Kidney (tissue), 22 donors: ENCODE measurements at places on chromosomes 13 and 19.

GRCh38 chr13:46598140-46598819, 45.3 kb downstream of the LRCH1 start:
- no peak for DNase-seq

DNA sequence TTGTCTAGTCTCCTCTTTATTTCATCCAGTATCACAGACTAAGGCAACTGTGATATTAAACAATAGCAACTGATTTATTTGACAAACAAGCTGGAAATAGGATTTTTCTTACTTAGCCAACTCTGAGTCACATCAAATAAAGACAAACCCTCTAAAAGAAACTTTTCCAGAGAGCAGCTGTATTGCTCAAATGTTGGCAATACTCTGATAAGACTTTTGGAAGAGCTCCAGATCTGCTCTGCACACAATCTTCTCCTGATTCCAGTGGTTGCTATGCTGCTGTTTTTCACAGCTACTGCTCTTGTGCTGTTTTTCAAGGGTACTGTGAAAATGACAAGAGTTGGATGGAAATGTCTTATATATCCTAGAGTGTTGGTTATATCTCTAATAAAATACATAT, 1479.2 kb downstream of the SLITRK5 start:
- no peak for DNase-seq

GRCh38 chr13:113897161-113897560, 33.3 kb upstream of the GAS6 start:
- DNase-seq, result no peak

DNA sequence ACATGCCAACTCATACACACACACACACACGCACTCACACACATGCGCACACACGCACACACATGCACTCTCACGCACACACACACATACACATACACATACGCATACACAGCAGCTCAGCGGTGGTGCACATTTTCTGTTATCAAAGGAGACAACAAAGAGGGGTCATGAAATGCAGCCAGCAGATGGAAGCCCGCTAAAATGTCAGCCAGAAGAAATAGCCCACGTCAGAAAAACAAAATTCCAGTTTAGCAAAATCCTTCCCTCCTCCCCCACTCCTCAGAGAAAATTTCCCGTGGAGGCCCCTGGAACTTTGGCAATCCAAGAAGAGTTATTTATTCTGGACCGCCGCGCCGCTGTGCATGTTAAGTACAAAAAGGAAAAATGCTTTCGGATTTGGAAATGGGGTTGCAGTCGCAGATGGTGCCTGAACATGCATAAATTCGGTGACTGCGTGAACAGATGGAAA, 114.6 kb upstream of the VSTM2B start:
- peak; percentile 91 for DNase-seq

GRCh38 chr19:38483016-38483630, 49.6 kb downstream of the RYR1 start:
- DNase-seq, result no peak

DNA sequence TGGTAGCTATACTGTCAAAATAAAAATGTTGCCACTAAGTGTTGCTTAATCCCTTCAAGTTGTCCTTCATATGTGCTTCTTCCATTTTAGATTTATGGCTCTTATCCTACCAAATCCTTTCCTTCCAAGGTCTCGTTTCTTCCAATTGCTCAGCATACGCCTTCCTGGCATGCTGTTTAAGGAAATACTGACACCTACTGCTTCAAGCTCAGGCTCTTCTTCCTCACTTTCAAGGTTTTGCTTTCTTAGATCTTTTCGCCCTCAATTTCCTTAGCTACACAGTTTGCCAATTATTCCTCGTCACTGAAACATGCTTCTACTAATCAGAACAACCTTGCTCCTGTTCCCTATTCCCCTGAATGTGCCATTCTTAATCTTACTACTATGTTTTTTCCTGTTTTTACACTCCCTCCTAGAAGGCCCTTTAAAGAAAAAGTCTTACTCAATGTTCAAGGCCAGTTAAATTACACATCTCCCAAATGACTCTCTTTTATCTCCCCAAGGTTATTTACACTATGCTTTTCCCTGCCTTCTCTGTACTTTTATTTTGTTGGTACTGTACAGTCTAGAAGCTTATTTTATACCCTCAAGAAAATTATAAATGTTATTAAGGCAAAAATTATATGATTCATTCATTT, 343.1 kb downstream of the MZT1 start:
- DNase-seq, result no peak

GRCh38 chr13:19156013-19156825, 25.4 kb downstream of the TUBA3C start:
- no peak for DNase-seq

DNA sequence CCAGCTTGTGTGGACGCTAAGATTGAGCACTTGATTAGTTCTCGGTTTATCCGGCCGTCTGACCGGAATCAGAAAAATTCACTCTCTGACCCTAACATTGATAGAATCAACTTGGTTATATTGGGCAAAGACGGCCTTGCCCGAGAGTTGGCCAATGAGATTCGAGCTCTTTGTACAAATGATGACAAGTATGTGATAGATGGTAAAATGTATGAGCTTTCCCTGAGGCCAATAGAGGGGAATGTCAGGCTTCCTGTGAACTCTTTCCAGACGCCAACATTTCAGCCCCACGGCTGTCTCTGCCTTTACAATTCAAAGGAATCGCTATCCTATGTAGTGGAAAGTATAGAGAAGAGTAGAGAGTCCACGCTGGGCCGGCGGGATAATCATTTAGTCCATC, 59.6 kb downstream of the ARHGAP35 start:
- no peak for DNase-seq

GRCh38 chr19:41222240-41222639, 3.2 kb downstream of the AXL start:
- DNase-seq, result no peak

- peak; percentile 42 for DNase-seq
These were observed 1.5 kb downstream of the UNC13A start for GRCh38 chr19:17686592-17687024.

GRCh38 chr13:30466841-30467252, 1.1 kb upstream of the HMGB1 start:
- DNase-seq, result peak; percentile 41

- DNase-seq, result no peak
These were observed 724.3 kb upstream of the SLITRK1 start for GRCh38 chr13:84606616-84607015.

GRCh38 chr19:31314849-31315629, 34.2 kb downstream of the TSHZ3 start:
- DNase-seq, result no peak

GRCh38 chr13:61500176-61500575, 84.5 kb upstream of the PCDH20 start:
- DNase-seq, result no peak

- DNase-seq, result no peak
These were observed 397.5 kb downstream of the DIAPH3 start for GRCh38 chr13:59766236-59766635.

GRCh38 chr13:99265821-99266426, 7.7 kb upstream of the GPR18 start:
- DNase-seq, result no peak

- no peak for DNase-seq
These were observed 276.3 kb upstream of the PRR20A start for GRCh38 chr13:56864451-56864850.

- no peak for DNase-seq
These were observed 69.2 kb downstream of the INSR start for GRCh38 chr19:7224995-7225394.

DNA sequence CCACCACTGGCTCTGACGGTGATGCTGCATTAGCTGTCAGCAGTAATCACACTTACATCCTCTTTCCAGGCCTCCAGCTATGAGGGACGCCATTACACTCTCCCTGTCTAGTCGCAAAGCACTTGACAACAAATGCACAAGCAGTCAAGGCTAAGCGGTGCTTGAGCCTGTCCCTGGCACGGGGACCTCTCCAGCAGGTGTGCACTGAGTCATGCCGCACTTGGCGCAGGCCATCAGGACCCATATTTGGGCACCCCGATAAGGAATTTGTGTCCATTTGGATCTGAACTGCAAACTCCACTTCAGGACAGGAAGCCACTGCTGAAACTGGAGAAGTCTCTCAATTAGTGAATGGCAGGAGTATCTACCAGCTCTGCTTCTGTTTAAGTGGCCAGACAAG, 301.9 kb upstream of the OBI1 start:
- DNase-seq, result no peak

DNA sequence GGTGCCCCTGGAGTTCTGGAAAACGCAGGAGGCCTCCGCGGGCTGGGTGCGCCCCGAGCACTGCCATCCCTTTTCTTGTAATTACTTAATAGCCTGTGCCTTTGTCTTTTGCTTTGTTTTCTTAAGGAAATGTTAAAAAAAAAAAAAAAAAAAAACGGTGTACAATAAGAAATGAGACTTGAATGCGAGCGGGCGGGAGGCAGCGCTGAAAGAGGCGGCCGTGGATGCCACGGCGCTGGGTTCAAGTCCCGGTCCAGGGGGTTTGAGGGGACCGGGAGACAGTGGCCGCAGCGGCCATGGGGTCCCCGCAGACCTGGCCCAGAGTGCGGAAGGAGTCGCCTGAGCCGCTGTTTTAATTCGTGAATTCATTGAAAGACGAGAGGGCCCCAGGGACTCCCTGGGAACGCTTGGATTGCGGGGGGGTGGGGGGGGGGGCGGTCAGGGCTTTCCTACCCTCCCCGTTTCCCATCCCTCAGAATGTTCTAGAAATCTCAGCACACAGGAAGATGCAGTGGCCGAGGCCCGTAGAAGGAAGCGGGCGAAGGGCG, 349.2 kb upstream of the ARGLU1 start:
- DNase-seq, result peak; percentile 33

- peak; percentile 85 for DNase-seq
These were observed 5.1 kb upstream of the SPACA6 start for GRCh38 chr19:51687791-51688670.

DNA sequence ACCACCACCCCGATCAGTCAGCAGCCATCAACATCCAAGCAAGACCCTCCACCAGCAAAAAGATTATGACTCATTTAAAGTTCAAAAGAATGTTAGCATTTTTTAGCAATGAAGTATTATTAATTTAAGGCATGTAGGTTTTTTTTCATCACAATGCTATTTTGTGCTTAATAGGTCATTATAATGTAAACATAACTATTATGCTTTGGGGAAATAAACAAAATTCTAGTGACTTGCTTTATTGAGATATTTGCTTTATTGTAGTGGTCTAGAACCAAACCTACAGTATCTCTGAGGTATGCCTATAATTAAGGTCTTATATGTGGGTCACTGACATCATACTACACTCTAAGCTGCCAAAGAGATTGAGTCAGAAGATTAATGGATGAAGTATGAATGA, 20.0 kb downstream of the KLF12 start:
- DNase-seq, result no peak

- no peak for DNase-seq
These were observed 32.5 kb downstream of the CCDC70 start for GRCh38 chr13:51894239-51894638.

GRCh38 chr13:79646880-79647279, 165.9 kb downstream of the NDFIP2 start:
- no peak for DNase-seq

- peak; percentile 89 for DNase-seq
These were observed 50.1 kb upstream of the FREM2 start for GRCh38 chr13:38636761-38637160.

DNA sequence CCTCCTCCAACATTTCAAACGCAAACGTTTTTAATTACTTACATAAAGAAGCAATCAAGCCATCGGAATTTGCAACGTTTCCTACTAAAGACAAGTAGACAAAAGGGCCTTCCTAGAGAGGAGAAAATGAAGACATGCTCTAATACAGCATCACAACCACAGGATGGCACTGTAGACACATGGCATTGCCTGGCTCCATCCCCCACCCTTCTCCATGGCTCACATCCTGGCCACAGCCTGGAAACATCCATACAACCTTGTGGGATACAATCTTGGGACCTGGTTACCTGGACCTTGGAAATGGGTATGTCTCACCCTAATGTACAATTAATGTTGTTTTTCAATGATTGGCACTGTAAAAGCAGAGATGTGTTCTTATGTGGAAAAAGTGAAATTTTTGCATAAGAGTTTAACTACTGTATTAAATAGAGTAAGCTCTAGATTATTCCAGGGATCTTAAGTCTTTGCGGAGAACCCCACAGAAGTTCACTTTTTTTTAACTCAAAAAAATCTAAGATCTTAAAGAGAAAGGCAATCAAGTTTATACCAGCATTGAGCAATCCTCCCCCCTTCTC, 21.5 kb downstream of the EBPL start:
- DNase-seq, result peak; percentile 85

- no peak for DNase-seq
These were observed 55.4 kb downstream of the SACS start for GRCh38 chr13:23377983-23378632.

DNA sequence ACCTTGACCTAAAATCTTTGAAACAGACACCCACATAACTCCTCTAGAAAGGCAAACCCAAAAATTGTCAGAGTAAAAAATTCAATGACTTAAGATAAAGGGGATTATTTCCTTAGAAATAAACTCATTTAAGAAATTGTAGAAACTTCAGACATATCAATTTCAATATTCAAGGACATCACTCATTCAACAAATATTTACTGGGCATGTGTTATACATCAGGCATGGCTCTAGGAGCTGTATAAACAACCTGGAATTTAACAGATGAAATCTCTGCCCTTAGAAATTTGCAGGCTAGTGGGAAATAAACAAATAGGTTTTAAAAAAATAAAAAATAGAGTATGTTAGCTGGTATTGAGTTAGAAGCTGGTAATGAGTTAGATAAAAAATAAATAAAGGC, 84.0 kb upstream of the LSM14A start:
- no peak for DNase-seq

- DNase-seq, result no peak
These were observed 1293.9 kb downstream of the PCDH9 start for GRCh38 chr13:65936249-65936648.

DNA sequence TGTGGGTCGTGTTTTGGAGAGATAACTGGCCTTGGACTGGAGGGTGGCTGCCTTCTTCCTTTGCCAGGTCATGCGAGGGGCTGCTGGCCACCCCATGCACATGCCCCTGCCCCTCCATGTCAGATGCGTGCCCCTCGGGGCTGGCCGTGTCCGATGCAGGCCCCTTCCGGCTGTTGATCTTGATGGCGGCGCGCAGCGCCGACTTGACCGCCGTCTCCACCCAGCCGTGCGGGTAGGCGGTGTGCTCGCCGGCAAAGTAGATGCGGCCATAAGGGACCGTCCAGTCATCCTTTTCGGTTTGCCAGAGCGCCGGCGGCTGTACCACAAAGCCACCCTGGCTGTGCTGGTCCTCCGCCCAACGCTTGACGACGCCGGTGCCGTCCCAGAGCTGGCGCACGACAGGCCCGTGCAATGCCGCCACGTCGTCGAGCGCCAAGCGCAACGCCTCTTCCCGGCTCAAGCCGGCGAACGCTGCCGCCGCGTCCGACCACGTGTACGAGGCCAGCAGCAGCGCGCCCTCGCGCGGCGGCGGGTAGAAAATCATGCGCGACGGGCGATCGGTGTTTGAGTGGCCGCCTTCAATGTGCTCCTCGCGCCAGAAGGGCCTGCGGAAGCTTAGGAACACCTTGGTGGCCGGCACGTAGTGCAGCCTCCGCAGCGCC, 6.9 kb downstream of the IL4I1 start:
- DNase-seq, result peak; percentile 88

- no peak for DNase-seq
These were observed 11.8 kb downstream of the CHAF1A start for GRCh38 chr19:4414144-4414799.

GRCh38 chr13:113208421-113209335, at the start of gene PCID2:
Gene PCID2 (minus strand): TSS chr13:113208669. CDS start chr13:113208634, 35 bp downstream.
- DNase-seq, result peak; percentile 96

- DNase-seq, result no peak
These were observed at the start of gene GIPC3 for GRCh38 chr19:3585301-3586126. Gene GIPC3 (plus strand): TSS chr19:3585478. CDS start chr19:3585598, 120 bp downstream.
